Osteoblast (primary cell): ENCODE measurements at places on chromosomes 3 and 15. TPM values are rescaled to one million over a fixed set of nuclear protein-coding genes. Genes with fewer than 3 reads are reported as not detected.

- peak; percentile 1 for DNase-seq
These were observed 15.7 kb upstream of the LRRC58 start for GRCh38 chr3:120364821-120365220.

Gene SPATA12
- not detected in 2 replicates for total RNA-seq

GRCh38 chr3:24316887-24317383, 177.7 kb downstream of the THRB start:
- no peak for DNase-seq

DNA sequence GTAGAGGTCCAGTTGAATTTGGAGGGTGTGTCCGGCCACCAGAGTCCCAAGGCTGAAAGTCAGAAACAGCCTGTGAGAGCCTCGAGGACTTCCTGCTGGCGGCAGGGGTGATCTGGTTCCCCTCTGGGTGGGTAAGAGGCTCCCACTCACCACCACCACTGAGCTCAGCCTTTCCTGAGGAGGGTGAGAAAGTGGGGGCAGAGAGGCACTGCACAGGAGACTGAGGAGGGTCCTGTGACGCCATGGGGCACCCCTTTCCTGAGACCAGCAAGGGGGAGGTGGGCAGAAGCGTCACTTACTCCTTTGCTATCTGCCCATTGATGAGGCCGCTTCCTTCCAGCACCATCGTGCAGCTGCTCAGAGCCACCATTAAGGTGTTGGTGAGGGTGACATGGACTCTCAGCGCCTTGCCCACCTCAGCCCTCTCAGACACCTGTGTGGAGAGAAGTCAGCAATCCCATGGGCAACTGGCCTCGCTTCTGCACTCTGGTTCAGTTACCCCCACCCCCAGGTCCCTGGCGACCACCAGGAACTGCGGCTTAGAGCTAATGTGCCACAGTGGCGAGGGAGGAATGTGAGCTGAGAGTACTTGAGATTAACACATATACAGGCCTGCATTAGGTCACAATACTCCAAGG, 10.0 kb upstream of the TGM5 start:
- DNase-seq, result no peak

DNA sequence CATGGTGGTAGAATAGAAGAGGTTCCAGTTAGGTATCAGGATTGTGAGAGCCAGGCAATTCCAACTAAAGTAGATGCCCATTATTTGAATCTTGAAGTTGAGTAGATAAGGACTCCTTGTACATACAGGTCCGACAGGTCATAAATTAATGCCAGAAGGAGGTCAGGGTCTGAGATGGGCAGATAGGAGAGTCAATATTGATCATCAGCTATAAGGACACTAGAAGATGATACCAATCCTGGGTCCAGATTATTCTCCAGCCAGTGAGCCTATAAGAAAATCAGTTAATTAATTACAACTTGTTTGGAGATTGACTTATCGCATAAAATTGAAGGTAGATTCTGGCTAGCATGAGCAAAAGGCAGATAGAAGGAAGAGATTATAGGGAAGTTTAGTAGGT, 378.4 kb upstream of the NAALADL2 start:
- no peak for DNase-seq

DNA sequence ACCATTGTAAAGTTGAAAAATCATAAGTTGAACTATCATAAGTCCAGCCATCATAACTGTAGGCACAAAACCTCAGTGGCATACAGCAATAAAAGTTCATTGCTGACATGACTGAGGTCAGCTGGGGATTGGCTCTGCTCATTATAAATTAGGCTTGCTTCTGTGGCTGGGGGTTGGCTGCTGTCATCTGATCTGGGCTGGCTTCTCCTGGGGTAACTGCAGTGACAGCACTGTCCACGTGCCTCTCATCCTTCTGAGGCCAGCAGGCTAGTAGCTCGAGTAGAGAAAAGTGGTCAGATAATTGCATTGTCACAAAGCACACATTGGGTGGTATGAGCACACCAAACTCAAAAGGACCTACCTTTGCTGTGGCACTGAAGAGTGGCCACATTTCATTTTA, 31.3 kb downstream of the CMTM7 start:
- no peak for DNase-seq

Gene CPEB1
- 29.2 and 36.6 TPM in 2 replicates for total RNA-seq

Gene THBS1
- total RNA-seq, result 6,477 and 8,941 TPM in 2 replicates

- DNase-seq, result peak; percentile 87
These were observed 134.0 kb upstream of the IL12A start for GRCh38 chr3:159854500-159855124.

GRCh38 chr3:143139762-143140161, 20.2 kb downstream of the CHST2 start:
- DNase-seq, result no peak

Gene MTMR10
- 17.4 and 21.8 TPM in 2 replicates for total RNA-seq

Gene CYP8B1
- total RNA-seq, result not detected in 2 replicates

GRCh38 chr15:62454567-62455172, 289.6 kb upstream of the C2CD4B start:
- DNase-seq, result peak; percentile 57

GRCh38 chr15:100200287-100200880, 141.4 kb downstream of the ADAMTS17 start:
- DNase-seq, result no peak

GRCh38 chr3:129371041-129371826, 57.2 kb downstream of the EFCAB12 start:
- DNase-seq, result no peak

- no peak for DNase-seq
These were observed 86.6 kb downstream of the GAP43 start for GRCh38 chr3:115709931-115710330.

DNA sequence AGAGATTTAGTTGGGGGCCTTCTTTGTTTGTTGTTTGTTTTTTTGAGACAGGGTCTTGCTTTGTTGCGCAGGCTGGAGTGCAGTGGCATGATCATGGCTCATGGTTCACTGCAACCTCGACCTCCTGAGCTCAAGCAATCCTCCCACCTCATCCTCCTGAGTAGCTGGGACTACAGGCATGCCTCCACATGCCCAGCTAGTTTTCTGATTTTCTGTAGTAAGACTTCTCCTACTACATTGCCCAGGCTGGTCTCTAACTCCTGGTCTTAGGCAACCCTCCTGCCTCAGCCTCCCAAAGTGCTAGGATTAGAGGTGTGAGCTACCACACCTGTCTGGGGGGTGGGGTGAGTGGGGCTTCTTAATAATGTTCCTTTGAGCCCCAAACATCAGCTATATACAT, 148.3 kb upstream of the ADAMTS9 start:
- DNase-seq, result no peak

Gene GUCA1C
- total RNA-seq, result not detected in 2 replicates

GRCh38 chr3:185984203-185984602, 46.4 kb upstream of the TRA2B start:
- DNase-seq, result no peak

- DNase-seq, result no peak
These were observed 452.4 kb downstream of the SHQ1 start for GRCh38 chr3:72395776-72396311.

DNA sequence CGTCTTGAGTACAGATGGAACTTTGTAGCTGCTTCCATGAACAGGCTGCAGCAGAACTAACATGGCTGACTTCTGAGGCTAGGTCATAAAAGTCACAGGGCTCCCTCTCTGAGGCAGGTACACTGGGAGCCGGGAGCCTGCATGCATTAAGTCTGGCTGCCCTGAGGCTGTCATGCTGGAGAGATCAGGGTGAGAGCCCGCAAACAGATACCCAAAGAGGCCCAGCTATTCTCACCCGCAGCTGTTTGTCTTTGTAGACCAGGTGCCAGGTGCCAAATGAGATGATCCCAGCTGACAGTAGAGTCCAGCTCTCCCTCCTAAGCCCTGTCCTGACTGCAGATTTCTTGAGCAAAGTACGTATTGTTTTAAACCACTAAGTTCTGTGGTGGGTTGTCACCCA, 8.6 kb upstream of the SLCO3A1 start:
- no peak for DNase-seq
